ENCODE measurements at places on chromosomes 3 and 15.

DNA sequence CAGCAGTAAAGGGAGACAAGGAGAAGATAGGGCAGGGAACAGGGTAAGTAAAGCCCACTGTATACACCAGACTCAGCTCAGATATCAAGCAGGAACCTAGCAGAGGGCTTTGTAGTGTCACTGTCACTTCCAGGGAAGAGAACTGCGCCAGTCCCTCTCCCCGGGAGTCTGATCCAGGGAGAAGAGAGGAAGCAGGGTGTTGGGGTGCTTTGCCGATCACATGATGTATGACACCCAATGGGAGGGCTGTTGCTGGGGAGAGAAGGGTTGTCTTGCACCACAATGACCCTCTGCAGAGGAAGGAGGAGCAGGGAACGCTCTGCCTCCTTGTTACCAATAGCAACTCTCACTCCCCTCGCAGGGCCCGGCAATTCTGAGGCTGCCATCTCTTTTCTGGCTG is 147.2 kb upstream of the SLC2A2 start:
- DNase-seq: no peak

GRCh38 chr3:26105261-26105660 is 315.4 kb downstream of the OXSM start:
- no peak for DNase-seq

- no peak for DNase-seq
Observed at GRCh38 chr3:155387571-155387970, 94.1 kb upstream of the STRIT1 start.

DNA sequence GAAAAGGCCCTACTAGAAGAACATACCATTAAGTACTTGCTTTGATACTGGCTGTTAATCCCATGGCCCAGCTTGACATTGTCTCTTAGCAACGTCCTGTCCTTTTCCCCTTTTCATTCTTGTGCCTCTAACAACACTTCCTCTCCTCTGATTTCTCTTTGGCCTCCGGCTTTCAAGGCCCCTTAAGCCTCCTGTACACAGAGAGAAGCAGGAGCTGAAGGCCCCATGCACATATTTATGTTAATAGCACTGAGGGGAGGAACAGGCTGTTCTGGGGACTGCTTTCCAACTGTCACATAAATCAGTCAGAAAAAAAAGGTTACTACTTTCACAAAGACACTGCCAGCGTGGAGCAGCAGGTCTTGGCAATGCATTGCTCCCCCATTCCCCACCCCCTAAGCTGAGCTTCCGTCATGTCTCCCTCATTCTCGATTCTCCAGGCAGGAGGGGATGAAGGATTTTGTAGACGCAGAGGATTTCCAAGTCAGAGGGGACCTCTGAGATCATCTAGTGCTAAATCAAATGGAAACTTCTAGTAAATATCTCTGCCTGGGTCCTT is 257.4 kb upstream of the ADAMTS9 start:
- DNase-seq: peak; percentile 86

DNA sequence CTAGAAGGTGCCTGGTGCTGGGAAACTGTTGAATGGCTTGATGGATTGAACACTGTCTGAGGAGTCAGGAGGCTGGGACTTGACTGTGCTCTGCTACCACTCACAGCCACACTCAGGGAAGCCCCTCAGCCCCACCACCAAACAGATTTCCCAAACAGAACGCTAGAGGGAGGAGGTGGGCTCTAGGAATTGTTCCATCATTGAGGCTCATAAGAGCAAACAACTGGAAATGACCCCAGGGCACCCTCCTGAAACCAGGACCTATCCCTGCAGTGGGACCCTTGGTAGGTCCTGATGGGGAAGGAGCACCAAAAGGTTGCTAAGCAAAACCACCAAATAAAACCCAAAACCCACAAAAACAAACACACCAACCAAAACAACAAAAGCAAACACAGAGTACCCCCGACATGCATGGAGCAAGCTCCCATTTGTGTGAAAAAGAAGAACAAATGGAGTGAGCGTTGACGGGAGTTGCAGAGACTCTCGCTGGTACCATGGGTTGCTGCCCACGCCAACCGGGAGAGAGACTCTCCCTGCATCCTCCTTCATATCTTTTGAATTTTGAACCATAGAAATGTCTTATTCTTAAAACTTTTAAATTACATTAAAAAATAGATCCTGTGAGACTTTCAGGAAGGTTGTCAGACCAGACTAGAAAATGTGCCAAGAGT is 45.6 kb downstream of the ABTB1 start:
- no peak for DNase-seq

- DNase-seq: no peak
Observed at GRCh38 chr3:4395448-4395847, 71.6 kb downstream of the SUMF1 start.

DNA sequence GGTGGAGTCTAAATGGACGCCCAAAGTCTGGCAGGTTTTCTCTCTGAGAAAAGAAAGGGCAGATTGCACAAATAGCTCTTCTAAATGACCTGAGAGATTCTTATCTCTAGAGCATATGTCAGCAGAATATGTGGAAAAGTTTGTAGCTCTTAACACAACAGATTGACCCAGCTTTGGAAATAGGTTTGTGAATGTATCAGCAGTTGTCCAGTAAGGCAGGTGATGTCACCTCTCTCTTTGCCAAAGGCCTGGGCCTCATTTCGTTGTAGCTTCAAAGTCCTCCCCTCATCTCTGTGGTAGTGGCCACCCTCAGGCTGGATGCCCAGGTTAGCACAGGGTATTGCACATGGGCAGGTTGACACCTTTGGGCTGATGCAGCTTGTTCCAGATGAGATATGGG is 36.0 kb downstream of the PDIA5 start:
- no peak for DNase-seq

DNA sequence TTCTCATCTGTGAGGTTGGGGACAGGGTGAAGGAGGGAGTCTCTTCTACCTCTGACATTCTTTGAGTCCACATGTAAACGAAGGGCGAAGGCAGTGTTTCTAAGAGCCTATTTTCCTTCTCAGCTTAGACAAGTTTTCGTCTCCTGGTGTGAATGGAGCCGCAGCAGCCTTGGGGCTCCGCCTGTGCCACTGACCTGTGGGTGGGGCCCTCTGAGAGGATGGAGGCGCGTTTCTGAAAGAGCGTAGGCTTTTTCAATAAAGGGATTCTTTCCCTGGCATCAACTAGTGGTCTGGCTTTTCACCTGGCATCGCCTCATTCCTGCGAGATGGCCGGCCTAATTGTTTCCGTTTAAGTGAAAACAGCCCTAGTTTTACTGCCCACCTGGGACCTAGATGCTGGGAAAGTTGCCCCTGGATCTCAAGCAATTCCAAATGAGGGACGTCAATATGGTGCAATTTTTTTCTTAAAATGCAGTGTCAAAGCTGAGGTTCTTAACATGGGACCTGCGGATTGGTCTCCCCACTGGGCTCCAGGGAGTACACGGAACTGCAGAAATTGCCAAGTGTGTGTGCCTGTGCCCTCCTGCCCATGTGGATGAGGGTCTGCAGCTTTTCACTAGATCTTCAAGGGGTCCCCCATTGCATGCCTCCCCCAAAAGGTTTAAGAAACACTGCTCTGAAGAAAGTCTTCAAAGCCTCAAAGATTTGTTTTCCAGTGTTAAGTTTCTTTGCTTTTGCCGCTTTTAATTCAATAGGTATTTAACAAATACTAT is 958 bp downstream of the GLDN start:
- DNase-seq: no peak

GRCh38 chr3:15646851-15647511 is 45.4 kb downstream of the BTD start:
- DNase-seq: no peak

GRCh38 chr15:62920682-62921502 is 121.7 kb upstream of the TPM1 start:
- DNase-seq: no peak

GRCh38 chr15:49036650-49037545 is 9.3 kb downstream of the SECISBP2L start:
- DNase-seq: no peak

- no peak for DNase-seq
Observed at GRCh38 chr3:139944256-139944910, 9.4 kb downstream of the CLSTN2 start.

DNA sequence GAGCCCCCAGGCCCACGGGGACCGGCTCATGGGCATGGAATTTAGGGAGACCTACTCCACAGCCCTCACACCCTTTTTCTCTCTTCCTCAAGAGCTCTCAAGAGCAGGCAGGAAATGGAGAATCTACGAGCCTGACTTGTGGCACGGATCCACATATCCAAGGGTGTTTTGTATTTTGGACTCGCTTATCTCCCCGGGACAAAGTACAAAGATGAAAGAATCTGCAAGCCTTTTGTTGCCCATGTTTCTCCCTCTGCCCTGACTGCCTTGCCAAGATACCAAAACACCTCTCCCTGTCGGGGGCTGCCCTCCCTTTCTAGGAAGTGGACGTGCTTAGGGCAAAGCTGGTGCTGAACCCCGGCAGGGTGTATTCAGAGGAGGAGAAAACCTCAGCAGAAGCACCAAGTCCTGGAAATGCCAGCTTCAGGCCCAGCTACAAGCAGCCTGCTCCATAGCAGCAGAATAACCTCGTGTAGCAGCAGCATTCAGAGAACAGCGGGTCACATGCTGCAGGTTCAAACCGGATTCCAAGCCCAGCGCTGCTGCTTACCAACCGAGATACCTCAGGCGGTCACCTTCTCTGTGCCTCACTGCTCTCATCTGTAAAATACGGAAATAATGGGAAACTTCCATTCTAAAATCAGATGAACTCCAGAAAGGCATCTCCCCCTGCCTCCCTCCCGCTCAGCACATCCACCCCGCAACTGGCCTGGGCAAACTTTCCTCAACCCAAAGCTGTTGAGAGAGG is 35.2 kb downstream of the DNASE1L3 start:
- no peak for DNase-seq
